Stimulated activated CD4-positive, alpha-beta T cell treated with anti-CD3 and anti-CD28 coated beads, Interleukin-4, amount 100 ng/mL, for 48 hours (primary cell): ENCODE measurements at places on chromosomes 4 and X.
A peak's percentile ranks its signal among the peaks of the same experiment; 100 is the strongest.

GRCh38 chr4:143616771-143617170, 83.7 kb downstream of the FREM3 start:
- DNase-seq, result no peak

DNA sequence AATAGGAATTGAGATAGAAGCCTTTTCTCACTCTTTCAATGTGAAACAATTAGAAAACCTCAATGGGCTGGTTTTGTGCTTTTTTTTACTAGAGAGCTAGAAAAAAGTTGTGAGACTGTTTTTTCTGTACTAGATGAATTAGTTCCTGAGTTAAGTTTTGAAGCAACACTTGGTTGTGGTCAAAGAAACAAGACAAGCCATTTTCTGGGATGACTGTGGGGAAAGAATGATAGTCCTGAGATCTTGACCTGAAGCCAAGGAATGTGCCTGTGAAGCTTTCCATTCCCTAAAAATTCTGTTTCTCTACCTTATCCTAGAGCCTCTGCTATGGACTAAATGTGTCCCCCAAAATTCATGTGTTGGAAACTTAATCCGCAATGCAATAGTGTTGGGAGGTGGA, 157.8 kb upstream of the TLL1 start:
- no peak for DNase-seq

- no peak for DNase-seq
These were observed 51.2 kb downstream of the TBC1D14 start for GRCh38 chr4:6960628-6961412.

- no peak for DNase-seq
These were observed 52.0 kb upstream of the HS3ST1 start for GRCh38 chr4:11480683-11481082.

DNA sequence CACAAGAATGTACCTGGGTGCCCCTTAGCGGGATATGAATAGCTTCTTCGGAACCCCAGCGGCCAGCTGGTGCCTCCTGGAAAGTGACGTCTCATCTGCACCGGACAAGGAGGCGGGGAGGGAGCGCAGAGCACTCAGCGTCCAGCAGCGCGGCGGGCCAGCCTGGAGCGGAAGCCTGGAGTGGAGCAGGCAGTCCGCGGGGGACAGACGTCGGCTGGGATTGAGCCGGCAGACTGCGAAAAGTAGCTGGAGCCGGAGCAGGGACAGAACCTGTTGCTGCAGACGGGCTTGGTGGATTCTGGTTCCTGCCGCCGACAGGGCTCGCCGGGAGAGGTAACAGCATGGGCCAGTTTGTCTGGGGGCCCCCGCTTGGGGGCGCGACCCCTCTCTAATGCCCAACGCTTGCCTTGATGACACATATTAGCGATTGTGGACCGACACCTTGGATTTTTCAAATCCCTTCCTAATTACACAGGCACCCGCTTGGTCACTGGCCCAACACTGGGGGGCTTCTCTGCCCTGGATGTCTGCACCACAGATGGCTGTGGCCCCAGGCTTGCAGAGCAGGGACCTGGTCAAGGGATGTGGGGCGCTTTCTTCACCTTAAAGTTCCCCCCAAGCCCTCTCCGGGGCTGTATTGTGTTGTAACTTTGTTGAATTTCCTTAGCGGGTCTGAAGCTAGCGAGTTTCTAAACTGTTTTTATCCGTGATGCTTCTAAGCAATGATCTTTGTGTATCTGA, at the start of gene NPFFR2:
Gene NPFFR2 (plus strand): TSS at position 133 of the 741 bp plus-strand sequence. CDS start 96,592 bp downstream, outside the sequence.
- DNase-seq, result no peak

DNA sequence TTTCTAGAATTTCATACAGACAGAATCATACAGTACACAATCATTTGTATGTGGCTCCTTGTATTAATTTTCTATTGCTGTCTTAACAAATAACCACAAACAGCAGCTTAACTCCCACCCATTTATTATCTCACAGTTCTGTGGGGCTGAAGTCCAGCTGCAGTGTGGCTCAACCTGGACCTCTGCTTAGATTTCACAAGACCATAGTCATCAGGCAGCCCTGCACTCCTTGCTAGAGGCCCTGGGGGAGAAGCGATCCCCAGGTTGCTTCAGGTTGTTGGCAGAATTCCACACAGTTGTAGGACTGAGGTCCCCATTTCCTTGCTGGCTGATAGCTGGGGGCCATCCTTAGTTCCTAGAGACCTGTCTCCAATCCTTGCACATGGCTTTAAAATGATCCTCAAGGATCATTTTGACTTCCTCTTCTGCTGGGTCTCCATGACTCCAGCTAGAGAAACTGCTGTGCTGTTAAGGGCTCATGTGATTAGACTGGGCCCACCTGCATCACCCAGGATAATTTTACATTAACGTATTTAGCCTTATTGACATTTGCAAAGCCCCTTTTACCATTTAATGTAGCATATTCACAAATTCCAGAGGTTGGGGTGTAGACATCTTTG, 60.9 kb upstream of the SMAD1 start:
- DNase-seq, result no peak

DNA sequence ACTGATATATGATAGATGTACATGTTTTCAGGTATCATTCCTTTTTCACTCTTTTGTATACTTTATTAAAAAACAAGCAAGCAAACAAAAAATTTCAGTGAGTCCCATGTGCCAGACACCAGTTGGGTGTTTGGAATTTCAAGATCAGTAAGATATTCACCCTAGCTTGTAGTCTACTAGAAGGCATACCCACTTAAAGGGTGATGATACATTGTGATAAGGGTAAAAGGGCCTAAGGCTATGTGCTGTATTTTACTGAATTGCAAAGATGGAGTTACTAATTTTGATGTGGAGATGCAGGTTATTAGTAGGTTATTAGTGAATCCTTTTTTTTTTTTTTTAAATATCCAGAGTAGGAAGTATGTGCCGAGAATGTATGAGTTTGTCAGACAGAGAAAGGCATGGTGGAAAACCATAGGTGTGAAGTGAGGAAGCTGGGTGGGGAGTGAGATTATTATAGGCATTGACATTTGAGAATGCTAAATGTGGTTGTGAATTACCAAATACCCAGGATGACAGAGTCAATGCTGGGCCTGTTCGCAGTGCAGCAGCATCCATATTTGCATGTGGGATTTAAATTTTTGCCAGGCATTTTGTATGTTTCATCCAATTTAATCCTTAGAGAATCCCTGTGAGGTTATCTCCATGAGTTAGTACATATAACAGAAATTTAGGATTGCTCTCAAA, 10.1 kb downstream of the STIM2 start:
- no peak for DNase-seq

- DNase-seq, result no peak
These were observed 18.5 kb upstream of the RBM47 start for GRCh38 chr4:40648131-40648530.

DNA sequence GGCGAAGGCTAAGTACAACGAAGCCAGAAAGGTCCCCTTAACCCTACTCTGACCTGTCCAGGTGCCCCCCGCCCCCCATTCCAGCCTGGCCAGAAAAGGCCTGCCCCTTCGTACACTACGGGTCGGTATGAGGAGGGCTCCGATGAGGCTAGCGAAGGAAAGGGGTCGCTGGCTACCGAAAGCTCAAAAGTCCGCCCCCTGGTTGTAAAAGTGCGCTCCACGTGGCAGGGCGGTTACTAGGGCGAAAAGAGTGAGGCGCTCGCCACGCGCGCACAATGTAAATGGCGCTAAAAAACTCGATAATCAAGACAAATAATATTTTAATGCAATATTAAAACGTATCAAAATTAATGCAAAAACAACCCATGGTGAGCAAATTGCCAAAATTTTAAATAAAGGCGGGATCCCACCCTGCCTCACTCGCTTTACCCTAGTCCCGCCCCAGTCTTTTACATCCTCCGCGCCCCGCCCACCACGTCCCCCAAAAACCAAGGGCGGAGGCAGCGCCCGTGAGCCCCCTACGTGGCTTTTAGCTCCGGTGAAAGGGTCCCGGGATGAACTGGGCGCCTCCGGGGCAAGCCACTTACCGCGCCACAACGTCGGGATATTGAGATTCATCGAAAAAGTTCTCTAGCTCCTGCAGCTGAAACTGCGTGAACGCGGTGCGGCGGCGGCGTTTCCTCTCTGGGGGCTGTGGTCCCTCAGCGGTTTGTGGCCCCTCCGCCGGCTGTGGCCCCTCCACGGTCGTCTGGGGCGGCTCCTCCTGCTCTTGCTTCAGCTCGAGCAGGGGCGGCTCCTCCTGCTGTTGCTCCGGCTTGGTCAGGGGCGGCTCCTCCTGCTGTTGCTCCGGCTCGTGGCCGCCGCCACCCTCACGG, 929 bp downstream of the ESX1 start:
- no peak for DNase-seq

GRCh38 chrX:30161043-30161442, 54.3 kb upstream of the MAGEB2 start:
- no peak for DNase-seq

- no peak for DNase-seq
These were observed 143.3 kb upstream of the KCNIP4 start for GRCh38 chr4:22091906-22092305.

DNA sequence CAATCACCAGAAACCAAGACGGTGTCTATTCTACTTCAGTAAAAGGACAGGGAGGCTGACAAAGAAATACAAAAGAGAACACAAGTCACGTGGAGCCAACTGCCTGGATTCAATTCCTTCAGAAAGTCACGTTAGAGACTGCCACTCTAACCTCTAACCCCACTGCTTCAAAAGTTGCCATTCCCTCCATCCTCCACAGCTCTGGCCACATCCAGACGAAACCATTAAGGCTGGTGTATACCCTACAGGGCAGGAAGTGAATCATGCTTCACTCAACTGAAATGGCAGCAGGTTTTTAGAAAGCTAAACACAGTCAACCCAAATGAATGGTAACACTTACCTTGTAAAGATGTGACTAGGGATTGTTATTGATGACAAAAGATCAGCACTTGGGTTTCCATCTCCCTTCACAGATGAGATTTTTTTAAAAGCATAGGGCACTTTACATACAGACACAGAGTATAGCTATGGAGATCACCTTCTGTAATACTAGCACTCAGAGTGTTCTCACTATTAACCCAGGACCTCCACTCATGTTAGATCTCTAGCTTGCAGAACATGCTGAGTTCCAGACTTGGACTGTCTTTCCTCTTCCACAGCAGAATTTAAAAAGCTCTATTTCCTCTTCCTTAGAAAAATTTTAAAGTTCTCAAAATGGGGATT, 37.4 kb downstream of the MAML3 start:
- no peak for DNase-seq

- no peak for DNase-seq
These were observed 97.2 kb upstream of the METTL14 start for GRCh38 chr4:118587946-118588345.

DNA sequence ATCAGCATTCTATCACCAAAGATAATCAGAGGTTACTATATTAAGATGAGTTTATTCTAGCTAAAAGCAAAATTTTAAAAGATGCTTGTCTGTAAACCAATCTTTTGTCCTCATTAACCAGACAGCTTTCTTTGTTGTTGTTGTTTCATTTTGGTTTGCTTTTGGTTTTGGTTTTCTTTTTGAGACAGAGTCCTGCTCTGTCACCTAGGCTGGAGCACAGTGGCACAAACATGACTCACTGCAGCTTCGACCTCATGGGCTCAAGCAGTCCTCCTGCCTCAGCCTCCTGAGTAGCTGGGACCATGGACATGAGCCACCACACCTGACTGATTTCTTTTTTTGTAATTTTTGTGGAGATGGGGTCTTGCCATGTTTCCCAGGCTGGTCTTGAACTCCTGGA, 102.9 kb downstream of the COX18 start:
- no peak for DNase-seq

DNA sequence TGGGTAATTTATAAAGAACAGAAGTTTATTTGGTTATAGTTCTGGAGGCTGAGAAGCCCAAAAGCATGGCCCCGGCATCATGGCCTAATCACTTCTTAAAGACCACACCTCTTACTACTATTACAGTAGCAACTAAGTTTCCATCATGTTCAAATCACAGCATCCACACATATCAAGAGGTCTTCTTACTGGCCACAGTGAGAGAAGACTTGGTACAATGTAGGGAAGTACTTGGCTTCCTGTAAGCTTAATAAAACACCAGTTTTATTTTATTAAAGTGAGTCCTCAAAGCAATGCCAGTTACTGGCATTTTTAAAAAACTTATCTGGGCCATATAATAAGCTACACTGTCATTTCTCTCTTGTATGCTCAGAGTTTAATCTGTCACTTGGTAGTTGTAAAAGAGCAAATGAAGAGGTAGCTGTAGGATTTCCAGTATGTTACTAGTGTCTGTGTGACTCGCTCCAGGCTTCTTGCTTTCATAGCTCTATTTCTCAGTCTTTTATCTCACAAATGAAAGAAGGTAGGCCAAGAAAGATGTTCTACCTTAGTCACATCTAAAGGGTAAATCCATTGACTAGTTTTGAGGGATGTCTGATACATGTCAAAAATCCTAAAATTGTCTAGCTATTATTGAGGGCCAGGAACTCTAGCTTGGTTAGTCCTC, 159.2 kb upstream of the CPEB2 start:
- no peak for DNase-seq

GRCh38 chr4:98720871-98721480, 62.6 kb upstream of the TSPAN5 start:
- no peak for DNase-seq

DNA sequence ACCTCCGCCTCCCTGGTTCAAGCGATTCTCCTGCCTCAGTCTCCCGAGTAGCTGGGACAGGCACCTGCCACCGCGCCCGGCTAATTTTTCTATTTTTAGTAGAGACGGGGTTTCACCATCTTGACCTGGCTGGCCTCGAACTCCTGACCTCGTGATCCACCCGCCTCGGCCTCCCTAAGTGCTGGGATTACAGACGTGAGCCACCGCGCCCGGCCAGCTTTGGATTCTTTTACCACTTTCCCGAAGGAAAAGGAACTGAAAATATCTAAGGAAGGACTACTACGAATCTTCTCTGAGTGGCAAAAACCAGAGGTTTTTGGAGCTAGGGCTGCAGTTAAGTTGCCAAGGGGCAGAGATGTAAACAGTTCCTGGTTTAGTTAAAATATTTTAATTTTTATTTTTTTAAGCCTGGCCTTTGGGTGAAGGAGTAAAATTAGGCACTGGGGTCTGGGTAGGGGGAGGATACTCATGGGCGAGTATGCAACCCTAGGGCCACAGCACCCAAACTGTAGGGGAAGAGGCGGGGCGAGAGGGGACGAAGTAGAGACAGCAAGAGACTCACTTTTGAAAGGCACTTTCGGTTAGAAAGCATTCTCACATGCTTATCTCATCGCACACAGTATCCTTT, 525 bp upstream of the CISD2 start:
- DNase-seq, result peak; percentile 17

GRCh38 chrX:71420686-71421085, 54.5 kb downstream of the TAF1 start:
- DNase-seq, result no peak

DNA sequence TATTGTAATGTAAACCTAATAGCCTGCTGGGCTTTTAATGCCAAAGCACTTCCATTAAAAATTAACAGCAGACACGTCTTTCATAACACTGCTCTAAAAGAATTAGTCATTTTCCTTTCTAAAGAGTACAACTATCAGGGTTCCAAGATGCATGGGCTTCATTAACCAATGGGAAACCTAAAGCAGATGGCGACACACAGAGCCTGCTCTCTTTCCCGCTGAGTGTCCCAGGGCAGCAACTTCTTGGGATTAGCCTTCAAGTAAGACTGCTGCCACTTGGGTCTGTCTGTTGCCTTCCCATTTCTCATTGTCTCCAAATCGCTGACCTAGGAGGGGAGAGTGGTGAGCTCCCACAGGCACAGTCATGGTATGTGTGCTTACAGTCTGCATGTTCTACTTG, 14.0 kb upstream of the PHKA2 start:
- DNase-seq, result no peak

GRCh38 chrX:135295944-135296305, 13.4 kb upstream of the ETDC start:
- no peak for DNase-seq
